ENCODE measurements at places on chromosomes 4 and X.

- no peak for DNase-seq
Measured at GRCh38 chr4:141922236-141922635, 285.9 kb downstream of the IL15 start.

DNA sequence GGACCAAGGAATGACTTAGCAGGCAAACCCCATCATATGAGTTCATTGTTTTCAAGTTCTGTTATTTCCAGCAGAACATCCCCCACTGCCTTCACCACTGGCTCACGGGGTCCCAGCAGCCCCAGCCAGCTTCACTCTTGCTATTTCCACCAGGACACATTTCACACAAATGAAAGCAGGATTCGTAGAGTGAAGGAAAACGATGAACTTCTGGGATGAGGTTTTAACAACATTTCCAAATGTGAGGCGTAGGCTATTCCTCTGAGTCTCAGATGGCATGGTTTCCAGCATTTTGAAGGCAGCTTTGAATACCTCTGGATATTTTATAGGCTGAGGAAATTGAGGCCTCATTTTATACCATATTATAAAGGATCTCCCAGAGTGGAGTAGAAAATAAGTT, 32.9 kb upstream of the EGFL6 start:
- no peak for DNase-seq

DNA sequence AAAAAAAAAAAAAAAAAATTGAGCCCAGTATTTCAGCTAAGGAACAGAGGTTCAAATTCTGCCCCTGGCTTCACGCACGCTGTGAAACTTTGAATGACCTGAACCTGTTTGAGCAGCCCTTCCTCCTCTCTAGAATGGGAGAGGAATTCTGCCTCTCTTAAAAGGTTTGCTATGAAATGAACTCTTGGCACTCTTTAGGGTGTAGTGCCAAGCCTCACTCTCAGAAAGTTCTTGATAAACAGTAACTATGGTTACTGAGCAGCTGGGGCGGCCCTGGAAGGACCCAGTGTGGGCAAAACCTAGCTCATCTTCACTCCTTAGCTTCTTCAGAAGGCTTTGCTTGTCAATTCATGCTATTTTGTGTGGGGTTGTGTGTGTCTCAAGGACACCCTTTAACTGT, 73.7 kb downstream of the GEMIN8 start:
- DNase-seq, result no peak

GRCh38 chr4:102799816-102800215, 27.5 kb downstream of the UBE2D3 start:
- DNase-seq, result no peak

DNA sequence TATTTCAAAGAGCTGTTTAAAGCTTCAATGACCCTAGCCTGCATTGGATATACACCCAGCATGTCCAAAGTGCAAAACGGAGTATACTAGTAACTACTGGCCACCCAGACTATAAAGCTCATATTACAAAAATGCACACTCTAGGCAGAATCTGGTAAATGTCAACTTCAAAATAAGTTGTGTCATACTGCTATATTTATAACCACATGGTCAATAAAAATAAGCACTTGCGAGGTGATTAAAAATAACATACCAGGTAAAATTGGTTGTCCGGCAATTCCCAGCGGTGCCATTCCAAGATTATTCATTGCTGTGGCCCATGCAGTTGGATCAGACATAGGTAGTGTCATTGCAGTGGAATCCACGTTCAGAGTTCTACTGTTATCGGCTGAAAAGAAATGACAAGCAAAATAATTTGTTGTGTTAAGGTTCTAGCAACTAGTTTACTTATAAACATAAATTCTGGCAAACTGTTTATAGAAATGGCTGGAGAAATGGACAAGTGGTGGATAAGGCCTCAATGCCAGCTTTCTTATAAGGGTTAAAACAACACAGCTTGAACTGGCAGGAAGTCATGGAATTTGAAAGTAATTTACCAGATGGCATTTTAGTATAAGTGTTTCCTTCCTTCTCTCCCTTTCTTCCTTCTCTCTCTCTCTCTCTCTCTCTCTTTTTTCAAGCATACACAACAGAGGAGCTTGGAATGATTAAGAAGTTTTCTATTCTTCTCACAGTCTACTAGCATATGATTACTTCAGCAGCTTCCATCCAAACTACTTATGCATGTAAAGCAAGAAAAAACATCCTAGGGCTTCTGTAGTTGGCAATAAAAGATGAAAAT, 199.9 kb downstream of the ENOX2 start:
- DNase-seq, result no peak

DNA sequence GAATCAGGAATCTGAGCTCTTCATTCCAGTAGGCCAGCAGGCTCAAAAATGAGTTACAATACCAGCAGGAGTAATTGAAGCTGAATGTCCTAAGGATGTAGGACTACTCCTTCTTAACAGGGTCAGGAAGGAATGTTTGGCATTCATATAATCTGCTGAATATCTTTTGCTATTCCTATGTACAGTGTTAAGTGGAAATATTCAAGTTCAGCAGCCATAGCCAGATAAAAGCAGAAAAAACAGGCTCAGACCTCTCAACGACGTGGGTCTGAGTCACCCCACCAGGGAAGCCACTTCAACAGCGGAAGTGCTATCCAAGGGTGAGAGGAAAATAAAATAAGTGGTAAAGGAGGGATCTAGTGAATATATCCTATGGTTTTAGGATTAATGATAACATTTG, 577.0 kb downstream of the SPOCK3 start:
- no peak for DNase-seq

GRCh38 chr4:126268106-126268505, 953.4 kb downstream of the FAT4 start:
- DNase-seq, result no peak

- DNase-seq, result no peak
Measured at GRCh38 chr4:141220271-141220670, 424 bp upstream of the ZNF330 start.

- no peak for DNase-seq
Measured at GRCh38 chr4:71460371-71460770, 121.6 kb downstream of the SLC4A4 start.

DNA sequence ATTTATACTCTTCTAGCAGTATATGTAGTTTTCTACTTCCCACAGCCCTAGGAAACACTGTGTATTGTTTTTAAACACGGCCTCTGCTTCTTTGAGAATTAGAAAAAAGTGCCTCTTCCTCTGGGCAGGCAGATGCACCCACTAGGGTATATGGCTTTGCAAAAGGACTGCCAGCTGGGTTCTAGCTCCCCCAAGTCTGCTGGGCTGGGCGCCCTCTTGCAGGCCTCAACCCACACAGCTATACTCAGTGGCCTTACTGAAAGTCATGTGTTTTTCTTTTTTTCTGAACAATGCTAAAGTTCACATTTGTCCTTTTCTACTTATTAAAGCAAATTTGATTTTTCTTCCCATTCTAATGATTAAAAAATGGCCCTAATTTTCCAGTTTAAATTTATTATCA, 35.5 kb upstream of the BMPR1B start:
- DNase-seq, result no peak
